Diencephalon (tissue), 1 donor: ENCODE measurements at places on chromosomes 3 and 15. TPM values are rescaled to one million over a fixed set of nuclear protein-coding genes. Genes with fewer than 3 reads are reported as not detected.

The NPAP1 gene
- 0.69 TPM for total RNA-seq

The CYP8B1 gene
- not detected for total RNA-seq

The PPARG gene
- 3.0 TPM for total RNA-seq

The GOLGA8R gene
- 2.1 TPM for total RNA-seq

The IQSEC1 gene
- total RNA-seq: 38.5 TPM
